NCI-H774 (cell line): ENCODE measurements at places on chromosomes 2 and 18.

DNA sequence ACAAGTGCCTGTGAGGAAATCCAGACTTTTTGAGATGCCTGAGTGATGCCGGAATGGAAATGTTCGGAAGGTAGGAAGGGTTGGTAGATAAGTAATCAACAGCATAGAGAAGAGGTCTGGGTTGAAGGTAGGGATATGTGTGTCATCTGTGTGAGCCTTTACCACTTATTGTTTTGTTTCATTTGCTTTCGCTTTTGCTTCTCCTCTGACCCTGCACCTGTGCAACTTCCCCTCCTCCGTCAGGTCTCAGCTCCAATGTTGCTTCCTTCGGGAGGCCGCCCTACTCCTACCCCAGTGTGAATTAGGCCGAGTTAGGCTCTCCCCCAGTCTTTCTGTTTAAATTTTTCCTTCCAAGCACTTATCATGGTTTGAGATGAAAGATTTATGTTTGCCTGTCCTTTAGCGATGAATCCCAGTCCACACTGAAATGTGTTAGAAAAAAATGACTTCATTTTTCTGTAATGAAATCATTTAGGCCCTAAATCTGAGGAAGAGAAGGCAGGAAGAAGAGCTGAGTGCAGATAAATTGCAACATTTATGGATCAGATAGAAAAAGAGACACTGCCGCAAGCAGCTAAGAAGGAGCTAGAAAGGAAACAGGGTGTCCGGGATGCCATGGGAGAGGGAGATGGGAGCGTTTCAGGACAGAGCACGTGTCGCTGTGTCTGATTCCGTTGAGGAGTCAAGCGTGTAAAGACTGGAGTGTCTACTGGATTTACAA, 139.6 kb upstream of the PELI1 start:
- DNase-seq, result no peak

DNA sequence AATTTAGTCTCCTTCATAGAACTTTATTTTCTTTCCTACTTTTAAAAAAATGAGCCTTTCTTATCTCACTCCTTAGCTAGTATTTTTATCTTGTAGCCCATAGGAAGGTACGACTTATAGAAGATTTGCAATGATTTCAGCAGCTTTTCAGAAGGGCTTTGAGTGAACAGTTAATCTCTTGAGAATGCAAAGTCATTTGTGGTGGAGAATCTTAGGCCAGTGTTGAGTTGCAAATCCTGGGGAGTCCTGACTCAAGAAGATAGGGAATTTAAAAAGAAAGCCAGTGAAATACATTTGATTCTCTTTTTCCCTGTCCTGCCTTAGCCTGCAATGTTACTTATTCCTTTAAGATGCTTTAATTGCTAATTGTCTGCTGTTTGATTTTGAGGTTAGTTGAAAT, 33.6 kb downstream of the LYPD6 start:
- DNase-seq, result no peak

- DNase-seq, result no peak
Measured at GRCh38 chr2:241965931-241966412, 96.4 kb downstream of the RTP5 start.

DNA sequence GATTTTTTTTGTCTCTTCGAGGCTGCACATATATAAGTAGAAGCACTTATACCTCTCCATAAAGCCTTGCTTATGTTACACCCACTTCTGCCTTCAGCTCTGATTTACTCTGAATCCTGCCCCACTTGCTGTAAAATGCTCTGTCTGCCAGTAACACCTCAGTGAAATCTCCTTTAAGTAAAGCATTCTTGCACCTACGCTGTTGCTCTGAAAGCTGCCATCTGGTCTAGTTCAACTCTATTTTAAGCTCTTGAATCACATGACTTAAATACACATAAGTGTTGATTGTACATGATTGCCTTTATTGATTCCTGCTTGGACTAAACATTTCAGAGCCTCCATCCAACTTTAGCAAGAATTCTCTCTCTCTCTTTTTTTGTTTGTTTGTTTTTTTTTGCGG, 609.0 kb upstream of the CELF4 start:
- DNase-seq, result no peak
